ENCODE measurements at places on chromosomes 7 and 10.

GRCh38 chr10:33248638-33249037 is 85.8 kb downstream of the NRP1 start:
- H3K36me3 ChIP-seq: no peaks in the 10 kb centered on the region
- no peak for DNase-seq
- no peaks in the 10 kb centered on the region for H3K27me3 ChIP-seq
- H3K4me1 ChIP-seq: peaks cover 2% of the 10 kb centered on the region
- H3K4me3 ChIP-seq: no peak overlapping the region

GRCh38 chr10:80464557-80465450 is 10.7 kb downstream of the TSPAN14 start:
- no peaks in the 10 kb centered on the region for H3K27me3 ChIP-seq
- H3K4me1 ChIP-seq: peaks cover 48% of the 10 kb centered on the region

DNA sequence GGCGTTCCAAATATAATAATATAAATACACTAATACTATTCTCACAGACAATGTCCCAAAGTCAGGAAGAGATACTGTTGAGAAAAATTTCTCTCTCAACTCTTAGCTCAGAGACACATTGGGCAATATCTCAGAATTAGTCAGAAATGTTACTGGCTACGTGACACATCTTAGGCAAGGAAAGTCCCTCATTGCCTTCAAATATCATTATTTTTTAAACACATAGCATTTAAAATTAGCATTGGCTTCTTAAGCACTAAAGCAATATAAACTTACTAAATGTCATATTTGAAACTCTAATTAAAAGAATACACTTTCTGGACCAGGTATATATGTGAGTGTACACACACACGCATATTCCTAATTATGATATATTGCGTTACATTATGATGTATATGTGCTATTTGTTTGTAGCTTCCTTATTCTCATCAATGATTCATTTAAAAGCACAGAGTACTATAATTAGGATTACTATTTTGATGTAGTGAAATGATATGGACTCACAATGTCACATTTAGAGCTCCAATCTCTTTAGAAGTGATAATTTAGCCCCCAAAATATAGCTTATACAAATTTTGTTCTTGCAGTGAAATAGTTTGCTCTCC is 255.8 kb downstream of the TWIST1 start:
- H3K4me3 ChIP-seq: no peak overlapping the region
- no peak overlapping the region for H3K27ac ChIP-seq
- no peaks in the 10 kb centered on the region for H3K36me3 ChIP-seq
- H3K4me1 ChIP-seq: no peaks in the 10 kb centered on the region
- H3K27me3 ChIP-seq: no peaks in the 10 kb centered on the region

DNA sequence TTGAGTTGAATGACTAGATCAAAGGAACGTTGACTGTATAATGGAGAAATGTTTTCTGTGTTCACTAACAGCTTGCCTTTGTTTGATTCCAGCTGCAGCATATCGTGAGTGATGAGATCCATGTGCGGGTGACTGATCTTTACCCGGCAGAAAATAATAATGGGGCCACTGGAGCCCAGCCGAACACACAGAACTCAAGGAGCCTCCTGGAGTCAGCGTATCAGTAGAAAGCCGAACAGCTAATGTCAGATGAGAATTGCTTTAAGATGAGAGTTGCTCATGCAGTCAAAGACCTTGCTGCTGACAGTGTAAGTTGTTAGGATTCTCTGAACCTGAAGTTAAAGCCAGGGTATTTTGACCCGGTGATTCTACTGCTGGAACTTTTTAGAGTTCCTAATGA is 34.3 kb upstream of the MTPAP start:
- peaks cover 6% of the 10 kb centered on the region for H3K4me1 ChIP-seq
- H3K4me3 ChIP-seq: no peak overlapping the region
- no peaks in the 10 kb centered on the region for H3K27me3 ChIP-seq
- no peak overlapping the region for H3K27ac ChIP-seq
